Left cardiac atrium (tissue), 4 donors: ENCODE measurements at places on chromosomes 6 and 20. TPM values are rescaled to one million over a fixed set of nuclear protein-coding genes. Genes with fewer than 3 reads are reported as not detected.

The ERVFRD-1 gene
- not detected for total RNA-seq

The BMP7 gene
- 23.9 TPM for total RNA-seq

The HLA-DQA1 gene
- total RNA-seq: 8.3 TPM

The NKX2-2 gene
- not detected for total RNA-seq

The ZNF831 gene
- 0.31 TPM for total RNA-seq

The UBE2J1 gene
- 26.1 TPM for total RNA-seq
